ENCODE measurements at places on chromosomes 7 and 10.

- no peak for DNase-seq
Measured at GRCh38 chr10:30996481-30997005, 35.1 kb downstream of the ZNF438 start.

DNA sequence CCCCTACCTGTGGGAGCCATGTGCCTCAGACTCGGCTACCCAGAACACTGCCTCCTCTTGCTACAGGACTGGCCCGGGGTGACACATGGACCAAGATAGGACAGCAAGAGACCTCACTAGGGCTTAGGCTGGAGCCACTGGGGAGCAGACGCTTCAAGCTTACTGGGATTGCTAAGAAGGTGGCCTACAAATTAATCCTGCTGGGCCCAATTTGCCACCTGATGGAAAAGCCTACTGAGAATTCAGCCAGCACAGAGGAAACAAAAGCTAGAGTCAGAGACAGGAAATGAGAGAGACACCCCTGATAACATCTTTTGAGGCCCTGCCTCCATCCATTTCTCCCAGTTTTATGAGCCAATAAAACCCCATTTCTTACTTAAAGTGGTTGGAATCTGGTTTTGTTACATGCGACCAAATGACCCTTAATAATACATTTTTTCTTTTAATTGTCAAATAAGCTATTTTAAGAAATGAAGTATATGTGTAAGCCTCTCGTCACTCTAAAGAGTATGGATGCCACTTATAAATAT, 282.1 kb downstream of the CXCL12 start:
- DNase-seq, result no peak

GRCh38 chr10:42977032-42977416, 99.8 kb upstream of the RET start:
- DNase-seq, result no peak

- no peak for DNase-seq
Measured at GRCh38 chr7:107392830-107393229, 77.0 kb upstream of the GPR22 start.

GRCh38 chr10:118342638-118343020, 505 bp upstream of the FAM204A start:
- DNase-seq, result no peak

DNA sequence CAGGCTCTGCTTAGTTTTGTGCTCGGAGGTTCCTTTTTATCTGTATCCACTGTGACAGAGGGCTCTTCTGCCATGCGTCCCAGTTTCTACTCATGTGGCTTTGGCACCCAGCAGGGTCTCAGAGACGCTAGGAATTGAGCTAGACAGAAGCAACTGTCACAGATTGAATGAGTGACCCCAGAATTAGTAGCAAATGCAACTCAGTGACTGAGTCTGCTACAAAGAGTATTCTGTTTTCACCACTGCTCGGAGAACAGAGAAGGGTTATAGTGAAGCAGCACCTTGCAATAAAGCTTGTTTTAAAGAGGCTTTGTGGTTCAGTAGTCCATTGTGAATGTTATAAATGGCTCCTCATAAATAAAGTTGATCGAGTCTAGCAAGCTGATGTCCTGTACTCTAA, 113.2 kb downstream of the DNAH11 start:
- DNase-seq, result no peak

DNA sequence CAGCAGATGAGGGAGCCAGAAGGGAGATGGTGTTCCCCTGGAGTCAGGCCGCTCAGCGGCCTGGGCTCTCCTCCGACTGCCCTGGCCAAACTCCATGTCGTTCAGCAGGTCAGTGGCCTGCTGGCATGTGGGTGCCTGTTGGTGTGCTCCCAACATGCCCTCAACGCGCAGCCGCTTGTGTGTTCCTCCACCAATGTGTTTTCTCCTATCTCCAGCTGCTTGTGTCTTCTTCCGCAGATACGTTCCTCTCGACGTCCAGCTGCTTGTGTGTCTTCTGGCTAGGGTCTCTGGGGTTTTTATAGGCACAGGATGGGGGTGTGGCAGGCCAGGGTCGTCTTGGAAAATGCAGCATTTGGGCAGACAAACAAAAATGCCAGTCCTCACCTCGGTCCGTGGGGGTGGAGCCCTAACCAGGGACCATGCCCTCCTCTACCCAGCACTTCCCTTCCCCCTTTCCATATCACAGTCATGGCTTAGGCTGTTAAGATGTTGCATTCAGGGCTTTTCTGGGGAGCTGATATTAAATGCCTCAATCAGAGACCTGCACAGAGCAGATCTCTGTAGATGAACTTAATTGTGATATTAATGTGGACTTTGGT, 111.6 kb downstream of the TMEM178B start:
- no peak for DNase-seq

GRCh38 chr7:158281441-158281840, 306.2 kb downstream of the PTPRN2 start:
- peak; percentile 34 for DNase-seq

- no peak for DNase-seq
Measured at GRCh38 chr7:78465894-78466293, 667.3 kb downstream of the PHTF2 start.

- no peak for DNase-seq
Measured at GRCh38 chr7:96388166-96388565, 66.3 kb upstream of the SLC25A13 start.

DNA sequence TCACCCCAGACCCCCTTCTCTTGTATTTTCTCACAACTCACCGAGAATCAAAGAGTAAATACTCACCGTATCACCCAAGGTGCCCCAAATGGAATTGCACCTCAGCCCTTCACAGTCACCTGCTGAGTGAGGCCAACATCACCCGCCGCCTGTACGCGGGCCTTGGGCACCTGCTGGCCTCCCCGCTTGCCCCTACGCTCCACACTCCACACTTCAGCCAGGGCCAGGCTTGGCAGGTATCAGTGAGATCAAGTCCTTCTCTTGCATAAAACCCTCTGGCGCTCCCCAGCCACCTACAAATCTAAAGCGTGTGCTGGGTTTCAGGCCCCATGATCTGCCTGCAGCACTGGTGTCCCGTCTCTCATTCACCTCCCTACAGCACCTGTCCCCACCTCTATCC, 300.6 kb downstream of the GFRA1 start:
- DNase-seq, result no peak

GRCh38 chr7:147567043-147567442, 1023.5 kb upstream of the C7orf33 start:
- DNase-seq, result no peak

GRCh38 chr10:127497685-127498084, 51.4 kb upstream of the NPS start:
- no peak for DNase-seq

DNA sequence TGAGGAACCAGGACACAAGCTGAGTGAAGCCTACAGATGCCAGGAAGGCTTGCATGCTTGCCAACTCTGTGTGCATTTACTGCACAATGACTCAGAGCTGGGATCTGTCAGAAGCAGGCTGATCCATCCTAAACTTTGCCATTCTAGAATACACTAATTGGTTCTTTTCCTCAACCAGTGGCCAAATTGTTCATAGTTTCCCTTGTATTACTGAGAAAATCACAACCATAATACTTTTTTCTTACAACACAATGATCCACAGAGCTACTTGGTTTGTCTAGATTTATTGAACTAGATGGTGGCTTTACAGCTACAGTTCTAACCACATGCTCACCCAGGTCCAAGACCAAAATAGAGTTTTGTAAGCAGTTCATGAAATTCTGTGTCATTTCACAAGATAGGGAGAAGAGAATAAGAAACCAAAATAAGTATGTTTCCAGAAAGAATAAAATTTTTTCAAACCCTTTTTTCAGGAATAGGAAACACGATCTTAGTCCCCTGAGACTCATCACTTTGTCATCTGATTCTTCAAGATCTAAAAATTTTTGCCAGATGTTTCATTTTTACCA, 21.0 kb upstream of the LRRC17 start:
- no peak for DNase-seq

GRCh38 chr10:112728997-112729396, 221.1 kb upstream of the TCF7L2 start:
- no peak for DNase-seq

GRCh38 chr7:5462216-5462615, 38.6 kb upstream of the TNRC18 start:
- no peak for DNase-seq

- DNase-seq, result no peak
Measured at GRCh38 chr10:110540031-110540430, 27.5 kb upstream of the SMC3 start.

DNA sequence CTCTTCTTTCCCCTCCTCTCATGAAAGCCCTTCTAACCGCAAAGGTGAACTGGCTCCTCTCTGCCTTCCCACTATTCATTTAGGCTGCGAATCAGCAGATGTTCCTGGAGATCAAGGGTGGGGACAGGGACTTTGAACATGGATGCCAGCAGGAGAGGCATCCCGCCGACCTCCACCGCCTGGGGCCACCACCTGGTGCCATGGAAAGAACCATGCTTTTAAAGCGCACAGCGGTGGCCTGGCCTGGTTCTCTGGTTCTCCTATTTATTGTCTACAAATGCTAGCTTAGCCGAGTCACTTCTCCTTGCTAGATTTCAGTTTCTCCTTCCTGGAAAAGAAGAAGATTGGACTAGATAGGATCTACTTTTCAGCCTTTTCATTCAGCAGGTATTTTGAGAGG, 43.2 kb upstream of the KCNMA1 start:
- no peak for DNase-seq

GRCh38 chr10:80871083-80871482, 333.4 kb downstream of the SH2D4B start:
- no peak for DNase-seq

DNA sequence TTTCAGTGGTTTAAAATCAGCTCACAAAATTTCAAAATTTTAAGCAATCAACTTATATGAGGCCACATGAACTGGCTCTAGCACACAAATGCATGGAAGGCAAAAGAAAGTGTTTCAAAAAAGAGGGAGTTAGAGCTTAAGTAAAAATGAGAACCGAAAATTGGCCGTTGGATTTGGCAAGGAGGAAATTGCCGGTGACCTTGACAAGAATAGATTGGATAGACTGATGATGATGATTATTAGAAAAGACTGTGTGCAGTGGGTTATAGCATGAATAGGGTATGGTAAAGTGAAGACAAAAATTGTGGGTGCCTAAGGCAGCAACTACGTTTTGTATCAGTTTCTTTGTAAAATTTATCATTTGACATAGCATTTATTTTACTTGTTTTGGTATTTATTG, 175.7 kb downstream of the SEMA3D start:
- DNase-seq, result no peak

DNA sequence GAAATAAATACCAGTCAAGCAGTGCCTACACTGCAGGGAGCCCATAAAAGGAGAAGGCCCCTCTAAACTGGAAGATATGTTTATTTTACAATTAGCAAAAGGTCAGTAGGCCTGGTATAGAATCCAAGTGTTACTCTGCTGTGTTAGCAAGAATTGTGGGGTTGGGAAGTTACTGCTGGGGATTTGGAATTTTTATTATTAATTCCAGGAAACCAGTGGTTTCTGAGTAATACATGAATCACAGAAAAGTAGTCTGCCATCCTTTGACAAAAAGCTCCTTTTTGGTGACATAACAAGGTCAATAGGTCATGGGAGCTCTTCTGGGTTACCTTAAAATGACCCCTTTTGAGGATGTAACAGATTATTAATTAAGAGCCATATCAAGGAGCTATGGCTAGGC, 67.4 kb downstream of the ZNF92 start:
- DNase-seq, result no peak

GRCh38 chr10:58531084-58531695, 18.5 kb downstream of the BICC1 start:
- no peak for DNase-seq

GRCh38 chr7:45401851-45402250, 172.3 kb upstream of the ADCY1 start:
- DNase-seq, result no peak

DNA sequence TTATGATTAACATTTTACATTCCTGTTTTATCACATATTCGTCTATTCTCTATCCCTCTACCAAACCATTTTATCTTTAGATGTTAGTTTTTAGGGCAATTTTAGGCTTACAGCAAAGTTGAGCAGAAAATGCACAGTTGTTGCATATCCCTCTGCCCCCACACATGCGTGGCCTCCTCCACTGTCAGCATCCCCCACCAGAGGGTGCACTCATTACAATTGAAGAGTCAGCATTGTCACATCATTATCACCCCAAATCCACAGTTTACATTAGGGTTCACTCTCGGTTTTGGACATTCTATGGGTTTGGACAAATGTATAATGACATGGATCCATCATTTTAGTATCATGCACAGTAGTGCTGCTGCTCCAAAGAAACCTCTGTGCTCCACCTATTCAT, 86.4 kb downstream of the WDR37 start:
- DNase-seq, result no peak

DNA sequence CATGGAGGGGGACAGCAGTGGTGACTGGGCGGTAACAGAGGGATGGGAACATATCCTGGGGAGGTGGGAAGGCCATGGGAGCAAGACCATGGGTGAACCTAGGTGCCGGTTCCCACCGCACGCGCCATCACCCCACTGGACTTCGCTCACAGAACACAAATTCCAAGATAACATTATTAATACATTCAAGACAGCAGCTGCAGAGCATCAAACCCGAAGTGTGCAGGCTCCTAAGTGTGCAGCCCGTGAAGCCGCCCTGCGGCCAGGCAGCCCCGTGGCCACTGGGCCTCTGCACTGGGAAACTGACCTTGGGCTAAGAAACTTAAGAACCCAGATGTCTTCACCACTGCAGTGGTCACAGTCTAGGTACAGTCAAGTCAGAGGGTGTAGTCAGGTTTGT, 42.8 kb upstream of the ZRANB1 start:
- DNase-seq, result no peak

DNA sequence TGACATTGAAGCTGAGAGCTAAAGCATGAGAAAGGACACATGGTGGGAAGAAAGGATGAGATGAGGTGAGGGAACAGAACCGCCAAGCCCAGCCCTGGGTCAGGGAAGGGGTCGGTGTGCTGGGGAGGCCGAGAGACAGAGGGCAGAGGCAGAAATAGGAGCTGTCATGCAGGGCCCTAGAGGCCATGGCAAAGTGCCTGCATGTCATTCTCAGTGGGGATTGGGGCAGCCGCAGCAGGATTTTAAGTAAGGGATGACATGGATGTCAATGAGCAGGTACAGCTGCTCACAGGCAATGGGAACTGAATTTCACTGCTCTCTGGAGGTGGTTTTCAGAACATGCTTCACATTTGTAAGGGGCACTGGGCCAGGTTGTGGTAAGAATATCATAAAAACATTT, 227.4 kb downstream of the RAB11FIP2 start:
- DNase-seq, result no peak

DNA sequence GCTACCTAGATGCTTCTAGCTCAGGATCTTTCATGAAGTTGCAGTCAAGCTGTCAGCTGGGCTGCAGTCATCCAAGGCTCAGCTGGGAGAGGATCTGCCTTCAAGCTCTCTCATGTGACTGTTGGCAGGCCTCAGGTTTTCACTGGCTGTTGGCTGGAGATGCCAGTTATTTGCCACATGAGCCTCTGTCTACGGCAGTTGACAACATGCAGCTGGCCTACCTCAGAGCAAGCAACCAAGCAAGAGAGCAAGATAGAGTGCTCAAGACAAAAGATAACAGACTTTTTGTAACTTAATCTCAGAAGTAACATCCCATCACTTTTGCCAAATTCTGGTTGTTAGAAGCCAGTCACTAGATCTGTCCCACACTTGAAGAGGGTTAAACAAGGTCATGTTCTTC, 125.8 kb downstream of the TPST1 start:
- peak; percentile 49 for DNase-seq
